ENCODE measurements at places on chromosomes 1 and 21. TPM values are rescaled to one million over a fixed set of nuclear protein-coding genes. Genes with fewer than 3 reads are reported as not detected.

Gene CDK18
- total RNA-seq: 28.6 TPM

Gene FNBP1L
- total RNA-seq: 53.2 TPM

Gene GRHL3
- 140 TPM for total RNA-seq

Gene DENND2D
- total RNA-seq: 134 TPM

Gene PCP4L1
- total RNA-seq: 66.5 TPM

Gene LRRC3
- 3.8 TPM for total RNA-seq

Gene NKAIN1
- not detected for total RNA-seq

Gene FAM151A
- not detected for total RNA-seq

Gene DPYD
- total RNA-seq: 31.2 TPM

Gene RPTN
- total RNA-seq: not detected

Gene ST6GALNAC3
- total RNA-seq: 11.7 TPM

Gene LMOD1
- total RNA-seq: 123 TPM

Gene ATP5PB
- 265 TPM for total RNA-seq
